ENCODE measurements at places on chromosomes 12 and 14.
A peak's percentile ranks its signal among the peaks of the same experiment; 100 is the strongest.

GRCh38 chr12:7150841-7151240 is 20.7 kb downstream of the CLSTN3 start:
- DNase-seq, result no peak

DNA sequence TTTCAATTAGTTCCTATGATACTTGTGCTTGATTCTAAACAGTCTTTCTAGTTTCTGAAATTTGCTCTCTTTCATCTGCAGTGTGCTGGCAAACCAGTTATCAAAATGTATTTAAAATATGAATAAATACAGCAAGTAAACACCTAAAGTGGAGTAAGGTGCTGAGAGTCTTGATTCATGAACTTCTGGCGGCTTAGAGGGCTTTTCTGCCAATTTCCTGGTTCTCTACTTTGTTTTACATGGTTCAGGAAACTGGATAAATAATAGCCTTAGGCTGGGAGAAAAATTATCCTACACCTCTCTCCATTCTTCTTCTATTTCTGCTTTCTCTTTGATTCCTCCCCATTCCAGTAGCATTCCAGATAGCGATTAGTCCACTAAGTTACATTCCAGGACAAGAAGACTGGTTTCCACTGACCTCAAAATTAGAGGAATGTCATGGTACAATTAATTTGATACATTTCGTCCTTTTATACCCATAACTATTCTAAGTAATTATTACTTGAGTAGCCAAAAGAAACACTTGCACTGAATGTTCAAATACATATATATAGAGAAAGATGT is 14.9 kb downstream of the ATP2B1 start:
- DNase-seq, result no peak

- no peak for DNase-seq
Measured at GRCh38 chr14:76695263-76695920, 65.9 kb upstream of the VASH1 start.

DNA sequence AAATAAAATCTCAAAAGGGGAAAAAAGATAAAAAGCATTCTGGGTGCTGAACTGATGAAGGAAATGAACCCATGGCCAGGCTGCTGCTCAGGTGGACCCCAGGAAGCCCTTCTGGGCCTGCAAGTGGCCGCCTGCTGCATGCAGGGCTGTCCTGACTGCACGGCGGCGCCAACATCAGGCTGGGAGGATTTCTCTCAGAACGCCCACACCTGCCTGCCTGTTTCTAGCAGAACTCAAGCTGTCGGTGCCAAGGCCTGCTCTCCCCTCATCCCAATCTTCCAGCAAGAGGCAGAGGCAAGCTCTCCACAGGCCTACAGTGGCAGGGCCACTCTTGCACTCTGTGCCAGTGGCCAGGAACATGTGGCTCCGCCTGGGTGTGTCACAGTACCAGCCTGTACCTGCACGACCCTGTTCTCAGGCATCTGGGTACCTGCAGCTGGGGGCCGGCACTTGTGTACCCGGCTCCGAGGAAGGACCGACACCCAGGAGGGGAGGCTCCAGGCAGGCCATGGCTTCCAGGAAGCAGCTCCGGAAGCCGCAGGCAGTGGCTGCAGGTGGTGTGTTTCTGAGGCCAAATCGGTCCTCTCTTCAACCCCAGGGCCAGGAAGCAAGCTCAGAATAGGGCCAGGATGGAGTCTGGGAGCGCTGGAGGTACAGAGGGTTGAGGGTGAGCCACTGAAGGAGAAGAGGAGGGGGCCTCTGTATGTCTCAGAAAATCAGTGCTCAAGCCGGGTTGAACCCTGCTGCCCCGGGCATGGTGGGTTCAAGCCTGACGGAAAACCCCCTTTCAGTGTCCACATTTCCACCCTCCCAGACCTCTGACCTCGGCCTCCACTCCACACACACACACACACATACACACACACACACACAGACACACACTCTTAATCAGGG is 2.5 kb upstream of the INF2 start:
- DNase-seq, result no peak

DNA sequence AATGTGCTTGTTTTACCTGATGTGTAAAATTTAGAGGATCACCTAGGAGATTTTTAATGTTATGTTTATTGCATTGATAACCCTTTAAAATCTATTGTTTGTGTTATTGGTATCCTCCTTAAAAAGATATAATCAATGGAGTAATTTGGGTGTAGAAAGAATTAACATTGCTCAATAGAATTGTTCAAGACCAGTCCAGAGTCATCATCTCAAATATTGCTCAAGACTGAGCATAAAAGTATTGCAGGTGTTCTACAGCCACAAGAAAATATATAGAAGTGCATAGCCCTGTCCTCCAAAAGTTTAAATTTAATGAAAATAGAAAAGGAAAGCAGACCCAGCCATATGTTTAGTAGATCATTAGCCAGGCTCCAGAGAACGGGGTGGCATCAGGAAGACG is 102.5 kb upstream of the ARID2 start:
- DNase-seq, result no peak

DNA sequence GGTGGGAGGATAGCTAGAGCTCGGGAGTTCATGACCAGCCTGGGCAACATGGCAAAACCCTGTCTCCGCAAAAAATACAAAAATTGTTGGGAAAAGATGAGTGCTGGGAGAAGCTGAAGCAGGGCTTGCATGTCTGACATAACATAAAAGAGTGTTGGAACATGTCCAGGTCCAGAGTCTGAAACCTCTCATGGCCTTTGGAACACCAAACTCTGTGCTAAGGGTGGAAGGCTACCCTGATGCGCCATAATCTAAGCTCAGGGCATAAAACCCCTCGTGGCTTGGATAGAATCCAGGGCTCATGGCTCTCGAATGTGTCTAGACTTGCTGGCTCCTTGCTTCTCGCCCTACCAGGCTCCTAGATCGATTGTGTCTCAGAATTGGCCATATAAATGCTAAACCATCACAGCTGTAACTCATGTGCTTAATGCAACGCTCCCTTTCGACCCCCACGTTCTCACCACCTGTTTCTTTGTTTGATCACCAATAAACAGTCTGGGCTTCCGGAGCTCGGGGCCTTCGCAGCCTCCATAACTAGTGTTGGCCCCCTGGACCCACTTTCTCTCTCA is 6.7 kb upstream of the CLEC7A start:
- DNase-seq, result no peak

- no peak for DNase-seq
Measured at GRCh38 chr12:94593822-94594442, 56.4 kb downstream of the TMCC3 start.

- no peak for DNase-seq
Measured at GRCh38 chr12:56758728-56759262, 4.3 kb upstream of the HSD17B6 start.

GRCh38 chr12:123749355-123749754 is 12.7 kb upstream of the DNAH10 start:
- DNase-seq, result no peak

DNA sequence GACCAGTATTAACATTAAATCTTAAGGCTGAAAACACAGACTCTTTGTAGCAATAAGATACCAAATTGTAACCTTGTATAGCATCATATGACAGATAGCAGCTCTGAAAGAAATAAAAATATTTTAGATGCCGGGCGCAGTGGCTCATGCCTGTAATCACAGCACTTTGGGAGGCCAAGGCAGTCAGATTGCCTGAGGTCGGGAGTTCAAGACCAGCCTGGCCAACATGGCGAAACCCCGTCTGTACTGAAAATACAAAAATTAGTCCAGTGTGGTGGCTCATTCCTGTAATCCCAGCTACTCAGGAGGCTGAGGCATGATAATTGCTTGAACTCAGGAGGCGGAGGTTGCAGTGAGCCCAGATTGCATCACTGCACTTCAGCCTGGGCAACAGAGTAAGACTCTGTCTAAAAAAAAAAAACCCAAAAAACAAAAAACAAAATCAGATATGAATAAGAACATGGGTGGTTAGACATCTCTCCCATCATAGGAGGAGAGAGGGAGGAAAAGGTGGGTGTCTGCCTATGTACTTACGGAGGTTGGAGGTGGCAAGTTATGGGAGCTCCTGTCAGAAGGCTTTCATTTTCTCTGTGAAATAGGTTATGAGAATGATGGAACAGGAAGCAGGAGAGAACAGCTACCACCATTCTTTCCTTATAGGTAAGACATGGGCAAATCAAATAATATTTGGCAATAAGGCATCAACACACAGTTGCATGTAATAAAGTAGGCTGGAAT is 7.6 kb upstream of the HEBP1 start:
- no peak for DNase-seq

GRCh38 chr14:103696070-103696402 is 19.2 kb downstream of the XRCC3 start:
- no peak for DNase-seq

DNA sequence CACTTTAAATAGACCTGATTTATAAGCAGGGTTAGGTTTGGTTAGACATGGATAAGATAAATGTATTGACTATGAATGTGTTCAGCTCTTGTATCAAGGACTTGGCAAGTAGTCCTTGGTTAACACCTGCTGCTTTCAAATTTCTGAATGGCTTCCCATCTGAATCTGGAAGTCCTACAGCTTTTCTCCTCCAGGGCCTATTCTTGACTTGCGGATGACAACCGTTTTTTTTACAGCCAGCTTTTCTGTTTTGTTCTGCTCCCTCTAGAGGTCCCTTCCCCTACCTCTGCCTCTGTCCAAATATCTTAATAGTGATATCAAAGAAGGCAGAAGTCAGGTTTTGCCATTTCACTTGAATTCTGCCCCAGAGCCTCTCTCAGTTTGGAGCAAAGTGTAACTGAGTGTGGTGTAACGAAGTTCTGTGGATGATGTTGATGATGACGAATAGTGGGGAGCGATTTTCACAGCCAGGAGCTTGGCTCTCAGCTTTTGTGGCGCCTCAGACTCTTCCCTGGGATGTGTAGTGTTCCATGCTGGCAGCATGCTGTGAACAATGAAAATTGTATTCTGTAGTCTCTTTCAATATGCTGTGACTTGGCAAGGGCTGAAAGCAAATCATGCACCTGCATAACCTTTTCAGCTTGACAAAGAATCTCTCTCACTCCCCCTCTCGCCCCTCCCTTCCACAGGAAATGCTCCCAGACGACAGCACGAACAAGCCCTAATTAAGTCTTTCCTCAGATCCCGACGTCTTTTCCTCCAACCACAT is 5.0 kb upstream of the SLC4A8 start:
- no peak for DNase-seq

DNA sequence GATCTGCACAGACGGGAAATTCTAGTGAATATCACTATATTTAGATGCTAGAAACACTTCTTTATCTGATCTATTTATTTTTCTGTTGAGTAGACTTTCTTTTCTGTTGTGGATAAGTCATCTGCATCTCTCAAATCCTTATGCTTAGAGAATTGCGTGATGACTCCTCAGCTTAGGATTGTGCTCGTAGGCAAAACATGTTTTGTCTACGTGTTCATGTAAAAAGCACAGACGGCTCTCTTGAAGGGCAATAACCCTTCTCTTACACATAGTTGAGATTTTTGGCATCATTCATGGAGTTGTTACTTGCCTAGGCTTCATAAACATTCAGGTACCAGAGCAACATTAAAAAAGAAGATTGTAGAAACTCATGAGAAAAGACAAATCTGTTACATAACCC is 18.6 kb downstream of the PPFIBP1 start:
- peak; percentile 47 for DNase-seq

- no peak for DNase-seq
Measured at GRCh38 chr14:93319494-93319893, 13.3 kb downstream of the BTBD7 start.

DNA sequence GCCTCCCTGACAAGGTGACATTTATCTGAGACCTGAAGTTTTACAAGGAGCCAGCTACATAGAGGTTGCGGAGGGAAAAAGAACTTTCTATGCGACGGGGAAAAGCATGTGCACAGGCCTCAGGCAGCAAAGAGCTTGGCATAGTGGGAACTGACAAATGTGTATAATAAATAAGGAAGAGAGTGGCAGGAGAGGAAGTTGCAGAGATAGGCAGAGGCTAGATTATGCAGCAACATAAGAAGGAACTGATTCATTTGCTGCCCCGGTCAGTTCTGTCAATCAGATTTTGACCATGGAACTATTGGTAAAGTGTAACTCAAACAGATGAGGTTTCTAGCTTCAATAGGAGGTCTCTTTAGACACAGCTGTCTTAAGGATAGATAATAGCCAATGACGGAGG is 33.7 kb upstream of the RIC8B start:
- DNase-seq, result no peak

DNA sequence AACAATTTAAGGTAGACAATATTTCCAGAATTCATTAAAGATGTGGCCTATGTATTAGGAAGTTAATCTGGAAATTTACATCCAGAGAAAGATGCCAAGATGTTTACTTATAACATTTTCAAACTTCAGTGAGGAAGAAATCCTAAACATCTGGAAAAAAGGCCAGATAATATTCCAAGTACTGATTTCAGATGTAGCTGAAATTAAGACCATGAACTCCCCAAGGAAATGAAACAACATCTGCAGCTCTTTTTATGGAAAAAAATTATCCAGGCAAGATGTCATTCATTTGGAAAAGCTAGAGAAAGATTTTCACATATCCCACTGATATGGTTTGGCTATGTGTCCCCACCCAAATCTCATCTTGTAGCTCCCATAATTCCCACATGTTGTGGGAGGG is 35.0 kb downstream of the GNG2 start:
- DNase-seq, result no peak

- DNase-seq, result no peak
Measured at GRCh38 chr12:46183112-46183511, 85.7 kb downstream of the SLC38A1 start.

DNA sequence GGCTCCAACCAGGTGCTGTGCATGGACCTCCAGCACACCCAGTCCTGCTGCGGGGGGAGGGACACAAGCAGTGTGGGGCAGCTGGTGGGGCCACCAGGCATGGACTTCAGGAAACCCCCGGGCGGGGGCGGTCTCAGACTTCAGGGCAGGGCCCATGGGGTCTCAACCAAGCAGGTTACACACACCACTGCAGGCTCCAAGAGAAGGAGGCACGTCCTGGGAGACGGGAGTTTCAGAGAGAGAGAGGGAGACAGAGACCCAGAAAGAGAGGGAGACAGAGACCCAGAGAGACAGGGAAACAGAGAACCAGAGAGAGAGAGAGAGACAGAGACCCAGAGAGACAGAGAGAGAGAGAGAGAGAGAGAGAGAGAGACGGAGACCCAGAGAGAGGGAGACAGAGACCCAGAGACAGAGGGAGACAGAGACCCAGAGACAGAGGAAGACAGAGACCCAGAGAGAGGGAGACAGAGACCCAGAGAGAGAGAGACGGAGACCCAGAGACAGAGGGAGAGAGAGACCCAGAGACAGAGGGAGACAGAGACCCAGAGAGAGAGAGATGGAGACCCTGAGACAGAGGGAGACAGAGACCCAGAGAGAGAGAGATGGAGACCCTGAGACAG is 128.9 kb downstream of the NCOR2 start:
- no peak for DNase-seq

- DNase-seq, result no peak
Measured at GRCh38 chr12:32205731-32206130, 99.1 kb downstream of the BICD1 start.

DNA sequence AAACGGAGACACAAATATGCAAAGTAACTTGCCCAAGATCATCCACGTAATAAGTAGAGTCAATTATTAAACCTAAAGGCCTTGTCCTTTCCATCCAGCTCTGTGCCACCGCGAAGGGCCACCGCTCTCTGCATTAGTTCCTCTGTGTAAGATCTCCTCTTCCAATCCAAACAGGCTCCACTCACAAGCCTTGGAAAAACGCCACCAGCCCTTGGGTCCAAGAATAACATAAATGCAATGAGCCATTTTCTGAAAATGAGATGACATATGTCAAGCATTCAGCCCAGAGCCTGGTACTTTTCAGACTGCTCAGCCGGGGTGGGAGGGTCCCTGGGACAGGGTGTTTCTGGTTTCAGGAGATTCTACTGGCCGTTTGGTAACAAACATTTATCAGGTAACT is 30.0 kb downstream of the DGLUCY start:
- no peak for DNase-seq

Data from T1000 (cell line).